Endodermal cell (in vitro differentiated cells): ENCODE measurements at places on chromosomes 2 and 18.

DNA sequence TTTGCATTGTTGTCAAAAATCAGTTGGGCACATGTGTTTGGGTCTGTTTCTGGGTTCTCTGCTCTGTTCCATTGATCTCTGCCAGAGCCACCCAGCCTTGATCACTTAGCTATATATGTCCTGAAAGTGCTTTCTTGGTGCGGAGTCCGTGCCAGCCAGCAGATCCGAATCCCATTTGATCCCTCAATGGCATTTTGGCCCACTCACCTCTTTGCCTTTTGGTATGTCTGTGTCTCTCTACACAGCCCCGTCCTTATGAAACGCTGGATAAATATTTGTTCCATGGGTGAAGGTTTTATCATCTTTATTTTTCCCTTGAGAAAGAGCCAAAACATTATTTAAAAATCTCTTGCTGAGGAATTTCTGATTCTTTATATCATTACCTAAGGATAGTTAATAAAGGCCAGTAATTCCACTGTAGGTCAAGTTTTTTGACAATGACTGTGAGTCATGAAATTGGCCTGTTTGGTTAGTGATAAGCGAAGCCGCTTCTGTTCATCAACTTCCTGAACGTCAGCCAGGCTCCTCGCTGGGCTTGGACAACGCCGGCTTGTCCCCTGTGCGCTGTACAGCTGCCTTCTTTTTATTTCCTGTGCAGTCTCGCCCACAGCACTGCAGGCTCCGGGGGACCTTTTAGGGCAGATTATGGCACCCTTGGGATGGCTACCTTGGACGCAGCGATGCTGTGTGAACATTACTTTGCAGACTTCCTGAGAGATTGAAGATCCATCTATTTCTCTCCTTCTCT is 24.9 kb downstream of the MTCL1 start:
- DNase-seq: no peak

DNA sequence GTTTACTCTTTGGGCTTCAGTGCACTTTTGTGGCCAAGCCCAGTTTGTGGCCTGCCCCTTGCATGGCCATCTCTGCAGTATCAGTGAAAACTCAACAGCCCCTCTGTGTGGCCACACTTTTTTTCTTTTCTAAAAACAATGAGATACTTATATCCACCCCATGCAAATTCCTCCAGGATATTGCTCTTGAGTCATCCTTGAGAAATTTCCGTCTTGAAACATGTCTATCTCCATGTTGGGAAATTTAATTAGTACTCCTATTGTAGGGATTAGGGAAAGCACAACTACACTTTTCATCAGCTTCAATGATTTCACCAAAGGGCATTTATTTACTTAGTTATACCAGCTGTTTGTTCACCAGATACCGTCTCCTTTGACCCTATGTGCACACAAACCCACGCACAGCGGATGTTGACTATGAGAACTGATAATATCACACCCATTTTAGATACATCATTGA is 993.1 kb downstream of the TSN start:
- DNase-seq: peak; percentile 48

- no peak for DNase-seq
These were observed 27.3 kb downstream of the SFXN5 start for GRCh38 chr2:73043929-73044832.

DNA sequence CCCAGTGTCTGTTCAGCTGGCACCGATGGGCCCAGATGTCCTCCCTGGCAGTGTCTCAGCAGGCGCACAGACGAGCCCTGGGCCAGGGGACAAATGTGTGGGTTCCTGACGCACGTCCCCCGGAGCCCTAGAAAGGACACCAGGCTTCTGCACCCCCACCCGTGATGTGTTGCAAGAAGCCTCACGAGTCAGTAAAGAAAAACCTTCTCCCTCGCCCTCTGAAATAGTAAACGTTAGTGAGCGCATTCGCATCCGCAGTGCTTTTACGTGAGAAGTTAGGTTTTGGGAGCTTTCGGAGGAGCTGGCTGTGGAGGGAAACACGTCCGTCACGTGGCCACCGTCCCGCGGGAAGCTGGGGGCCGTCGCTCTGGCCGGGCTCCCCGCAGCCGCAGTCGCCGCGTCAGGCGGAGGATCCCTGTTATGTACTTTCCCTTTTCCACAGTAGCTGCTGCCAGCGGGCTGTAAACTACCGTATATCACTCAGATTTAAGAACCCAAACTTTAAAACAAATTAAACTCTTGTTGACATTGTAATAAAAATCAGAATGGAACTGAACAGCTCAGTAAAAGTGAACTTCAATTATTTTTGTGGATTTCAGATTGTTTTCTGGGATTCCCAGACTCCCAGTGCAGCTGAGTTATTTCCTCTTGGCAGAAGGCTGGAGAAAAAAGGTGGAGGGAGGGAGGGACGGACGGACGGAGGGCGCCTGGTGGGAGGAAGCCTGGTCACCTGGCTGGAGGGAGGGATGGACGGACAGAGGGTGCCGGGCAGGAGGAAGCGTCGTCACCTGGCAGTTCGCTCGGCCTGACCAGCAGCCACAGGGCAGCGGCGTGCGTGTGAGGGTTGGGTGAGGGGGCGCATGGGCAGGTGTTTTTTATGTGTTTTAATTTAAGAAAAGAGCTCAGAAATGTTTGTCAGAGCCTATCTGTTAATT is 112.1 kb downstream of the NFATC1 start:
- DNase-seq: no peak

- DNase-seq: no peak
These were observed 3.9 kb downstream of the MARCO start for GRCh38 chr2:118945881-118946280.

DNA sequence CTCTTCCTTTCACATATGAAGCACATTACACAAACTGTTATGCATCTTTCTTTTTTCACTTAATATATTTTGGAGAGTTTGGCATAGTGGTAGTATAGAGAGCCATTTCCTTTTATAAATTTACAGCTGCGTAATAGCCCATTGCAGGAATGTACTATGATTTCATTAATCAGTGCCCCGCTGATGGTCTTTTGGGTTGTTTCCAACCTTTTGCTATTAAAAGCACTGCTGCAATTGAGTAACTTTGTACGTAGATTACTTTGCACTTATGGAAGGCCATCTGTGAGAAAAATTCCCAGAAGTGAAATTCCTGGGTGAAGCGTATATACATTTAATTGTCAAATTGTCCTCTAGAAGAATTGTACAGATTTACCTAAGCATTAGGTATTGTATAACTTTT is 565.3 kb upstream of the ZNF804A start:
- no peak for DNase-seq

- no peak for DNase-seq
These were observed 26.9 kb downstream of the MAIP1 start for GRCh38 chr2:199982126-199982843.

- no peak for DNase-seq
These were observed 120.0 kb upstream of the THSD7B start for GRCh38 chr2:136645236-136645828.

DNA sequence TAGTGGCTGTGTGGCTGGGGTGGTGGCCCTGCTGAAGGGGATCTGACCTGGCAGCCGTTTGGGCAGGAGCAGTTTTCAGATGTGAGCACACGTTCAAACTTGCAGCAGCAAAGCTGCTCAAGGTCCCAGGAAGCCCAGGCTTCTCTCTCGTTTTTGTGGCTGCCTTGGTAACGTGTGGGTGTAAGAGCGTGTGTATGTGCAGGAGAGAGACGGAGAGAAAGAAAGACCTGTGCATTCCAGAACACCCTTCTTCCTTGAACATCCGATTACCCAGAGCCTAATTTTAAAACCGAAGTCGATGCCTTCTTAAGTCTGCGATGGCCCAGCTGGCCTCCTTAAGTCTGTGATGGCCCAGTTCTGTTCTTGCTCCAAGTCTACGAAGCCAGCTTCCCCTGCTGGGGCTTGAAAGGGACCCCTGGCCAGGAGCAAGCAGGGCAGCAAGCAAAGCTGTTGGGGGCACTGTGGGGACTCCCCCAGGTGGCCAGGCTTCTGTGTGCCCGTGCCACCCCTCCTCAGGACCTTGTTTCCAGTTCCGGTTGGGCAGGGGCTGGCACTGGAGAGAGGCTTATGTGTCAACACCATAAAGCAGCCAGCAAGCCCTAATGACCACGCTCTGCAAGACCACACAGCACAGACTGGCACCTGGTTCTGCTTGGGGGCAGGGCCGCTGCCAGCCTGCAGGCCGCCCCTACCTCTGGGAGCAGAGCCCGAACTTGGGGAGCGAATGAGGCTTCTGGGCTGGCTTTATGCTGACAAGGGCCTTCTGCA is 55.8 kb upstream of the ALPP start:
- DNase-seq: no peak

DNA sequence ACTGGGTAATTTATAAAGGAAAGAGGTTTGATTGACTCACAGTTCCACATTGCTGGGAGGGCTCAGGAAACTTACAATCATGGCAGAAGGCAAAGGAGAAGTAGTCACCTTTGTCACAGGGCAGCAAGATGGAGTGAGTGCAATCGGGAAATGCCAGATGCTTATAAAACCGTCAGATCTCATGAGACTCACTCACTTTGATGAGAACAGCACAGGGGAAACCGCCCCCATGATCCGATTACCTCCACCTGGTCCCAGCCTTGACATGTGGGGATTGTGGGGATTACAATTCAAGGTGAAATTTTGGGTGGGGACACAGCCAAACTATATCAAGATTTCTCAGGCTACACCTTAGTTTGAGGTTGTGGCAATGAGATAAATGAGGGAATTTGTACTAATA is 54.9 kb downstream of the AKAIN1 start:
- no peak for DNase-seq

DNA sequence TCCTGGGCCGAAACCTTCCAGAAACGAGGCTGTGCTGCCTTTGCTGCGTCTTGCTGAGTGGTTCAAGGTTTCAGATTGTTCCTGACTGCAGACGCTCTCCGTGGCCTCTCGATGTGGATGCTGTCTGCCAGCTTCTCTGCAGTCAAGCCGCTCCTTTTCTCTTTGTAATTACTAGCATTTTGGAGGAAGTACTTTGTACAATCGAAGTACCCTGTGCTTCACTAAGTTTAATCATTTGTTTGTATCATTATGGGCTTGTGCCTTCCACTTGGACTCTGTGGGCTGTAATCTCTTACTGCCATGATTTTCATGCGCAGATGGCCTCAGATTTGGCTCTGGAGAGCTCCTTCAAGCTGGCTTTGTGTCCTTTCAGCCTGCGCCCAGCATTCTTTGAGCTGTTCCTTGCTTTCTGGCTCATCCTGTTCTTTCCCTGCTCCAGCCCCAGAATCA is 49.3 kb downstream of the TRAF3IP1 start:
- DNase-seq: no peak

- DNase-seq: no peak
These were observed 40.8 kb upstream of the ANKRD62 start for GRCh38 chr18:12052866-12053265.

GRCh38 chr2:194104687-194105086 is 1552.3 kb upstream of the SLC39A10 start:
- DNase-seq: no peak

DNA sequence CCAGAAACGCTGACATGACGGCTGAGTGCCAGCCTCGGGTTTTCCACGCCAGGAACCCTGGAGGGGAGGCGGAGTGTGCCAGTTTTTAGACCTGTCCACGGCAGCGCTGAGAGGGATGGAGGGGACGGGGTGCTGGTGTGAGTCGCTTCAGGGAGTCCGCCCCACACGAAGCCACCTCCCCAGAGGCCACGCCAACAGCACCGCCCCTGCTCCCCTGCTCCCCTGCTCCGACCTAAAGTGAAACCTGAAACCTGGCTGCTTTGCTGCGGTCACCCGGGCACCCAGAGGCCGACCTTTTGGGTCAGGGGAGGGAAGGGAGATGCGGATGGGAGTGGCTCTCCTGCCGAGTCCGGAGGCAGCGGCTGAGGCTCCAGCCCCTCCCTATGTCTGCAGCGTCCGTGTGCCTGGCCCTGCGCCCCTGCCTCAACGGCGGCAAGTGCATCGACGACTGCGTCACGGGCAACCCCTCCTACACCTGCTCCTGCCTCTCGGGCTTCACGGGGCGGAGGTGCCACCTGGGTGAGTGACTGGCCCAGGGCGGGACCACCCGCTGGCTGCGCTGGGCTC is 38.1 kb downstream of the SNED1 start:
- DNase-seq: peak; percentile 87

- DNase-seq: no peak
These were observed 289.8 kb downstream of the RBM43 start for GRCh38 chr2:150971910-150972309.

GRCh38 chr2:127361929-127362885 is 25.6 kb downstream of the MAP3K2 start:
- DNase-seq: no peak

DNA sequence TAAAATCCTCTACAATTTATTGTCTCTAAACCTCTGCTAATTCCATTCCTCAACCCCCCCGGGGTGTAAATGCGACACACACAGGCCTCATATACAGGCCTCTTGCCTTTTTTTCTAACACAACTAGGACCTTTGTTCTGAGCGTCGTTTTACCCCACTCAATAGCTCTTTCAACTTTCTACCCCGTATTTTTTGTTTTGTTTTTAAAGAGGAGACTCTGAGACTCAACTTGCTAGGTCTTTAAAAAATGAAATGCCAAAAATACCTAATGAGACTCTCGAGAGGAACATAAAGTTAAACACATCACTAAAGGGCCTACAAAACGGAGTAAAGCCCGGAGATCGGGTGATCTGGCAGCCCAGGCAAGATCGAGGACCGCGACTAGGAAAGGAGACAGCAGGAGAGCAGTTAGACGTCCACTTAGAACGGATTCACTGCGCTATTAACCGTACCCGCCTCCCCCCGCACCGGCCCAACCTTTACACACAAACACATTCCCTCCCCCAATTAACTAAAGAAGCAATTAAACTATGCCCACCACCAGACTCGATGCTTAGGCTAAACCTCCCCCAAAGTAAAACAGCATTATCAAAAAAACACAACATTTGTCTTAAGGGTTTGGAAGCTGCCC is 1.7 kb downstream of the TRIP12 start:
- peak; percentile 59 for DNase-seq

- DNase-seq: no peak
These were observed 209.2 kb downstream of the ZNF407 start for GRCh38 chr18:74806700-74807416.

GRCh38 chr2:194260185-194260584 is 1396.8 kb upstream of the SLC39A10 start:
- DNase-seq: no peak

- no peak for DNase-seq
These were observed 35.7 kb upstream of the MAT2A start for GRCh38 chr2:85503168-85503850.

GRCh38 chr2:226742347-226742746 is 57.3 kb downstream of the IRS1 start:
- DNase-seq: no peak

GRCh38 chr2:189159717-189160116 is 19.8 kb downstream of the COL5A2 start:
- no peak for DNase-seq

- DNase-seq: no peak
These were observed 137.4 kb downstream of the AFF3 start for GRCh38 chr2:100004959-100005387.

- DNase-seq: peak; percentile 49
These were observed 73.8 kb downstream of the CLHC1 start for GRCh38 chr2:55158111-55158814.

GRCh38 chr2:74001121-74001520 is 16.4 kb downstream of the TET3 start:
- no peak for DNase-seq

DNA sequence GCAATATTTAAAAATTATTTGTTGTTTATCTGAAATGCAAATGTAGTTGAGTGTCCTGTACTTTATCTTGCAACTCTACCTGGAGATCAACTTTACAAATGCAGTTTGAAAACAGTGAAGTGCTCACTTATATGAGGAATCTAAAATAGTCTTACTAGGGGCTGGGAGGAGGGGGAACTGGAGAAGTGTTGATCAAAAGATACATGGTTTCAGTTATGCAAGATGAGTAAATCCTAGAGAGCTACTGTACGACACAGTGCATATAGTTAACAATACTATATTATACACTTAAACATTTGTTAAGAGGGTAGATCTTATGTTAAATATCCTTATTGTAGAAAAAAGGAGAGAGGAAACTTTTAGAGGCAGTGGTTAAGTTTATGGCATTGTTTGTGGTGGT is 241.9 kb downstream of the BCL11A start:
- no peak for DNase-seq
